Caco-2 (cell line): ENCODE measurements at places on chromosomes 4 and X. TPM values are rescaled to one million over a fixed set of nuclear protein-coding genes. Genes with fewer than 3 reads are reported as not detected.

GRCh38 chrX:24343719-24344118 lies 16.7 kb upstream of the SUPT20HL1 start:
- 0 out of 2 replicates have a peak, but pooled peaks cover 3% of the 10 kb centered on the region for H3K4me1 ChIP-seq
- H3K4me3 ChIP-seq: no peak overlapping the region
- H3K36me3 ChIP-seq: no peaks in the 10 kb centered on the region
- H3K27ac ChIP-seq: no peak overlapping the region
- DNase-seq: no peak

DNA sequence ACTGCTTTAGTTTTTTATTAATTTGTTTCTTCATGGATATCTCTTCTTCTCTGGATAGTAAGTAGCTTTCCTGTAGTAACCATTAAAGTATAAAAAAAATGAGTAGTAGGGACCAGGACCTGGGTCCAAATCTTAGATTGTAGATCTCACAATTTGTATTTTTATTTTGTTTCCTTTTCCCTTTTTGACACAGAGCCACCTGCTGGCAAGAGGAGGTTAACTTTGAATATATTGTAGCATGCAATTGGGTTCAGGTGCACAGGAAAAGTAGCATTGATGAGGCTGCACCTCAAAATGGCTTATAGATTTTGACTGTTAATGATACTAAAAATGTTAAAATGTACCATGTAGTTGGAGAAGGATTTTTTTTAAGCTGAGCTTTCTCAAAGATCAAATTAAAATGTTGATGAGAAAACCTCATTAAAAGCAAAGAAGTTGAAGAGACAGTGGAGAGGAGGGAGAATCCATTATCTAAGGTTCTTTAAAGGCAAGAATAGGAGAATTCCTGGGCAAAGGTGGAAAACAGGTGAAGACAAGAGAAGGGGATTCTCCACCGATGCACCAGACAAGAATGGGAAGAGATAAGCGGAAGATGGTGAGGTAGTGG lies 48.3 kb upstream of the HPGDS start:
- no peak overlapping the region for H3K27ac ChIP-seq
- H3K27me3 ChIP-seq: no peaks in the 10 kb centered on the region
- no peaks in the 10 kb centered on the region for H3K4me1 ChIP-seq
- no peaks in the 10 kb centered on the region for H3K36me3 ChIP-seq
- DNase-seq: peak; percentile 30

SSX7 gene
- not detected in 2 replicates for total RNA-seq

DNA sequence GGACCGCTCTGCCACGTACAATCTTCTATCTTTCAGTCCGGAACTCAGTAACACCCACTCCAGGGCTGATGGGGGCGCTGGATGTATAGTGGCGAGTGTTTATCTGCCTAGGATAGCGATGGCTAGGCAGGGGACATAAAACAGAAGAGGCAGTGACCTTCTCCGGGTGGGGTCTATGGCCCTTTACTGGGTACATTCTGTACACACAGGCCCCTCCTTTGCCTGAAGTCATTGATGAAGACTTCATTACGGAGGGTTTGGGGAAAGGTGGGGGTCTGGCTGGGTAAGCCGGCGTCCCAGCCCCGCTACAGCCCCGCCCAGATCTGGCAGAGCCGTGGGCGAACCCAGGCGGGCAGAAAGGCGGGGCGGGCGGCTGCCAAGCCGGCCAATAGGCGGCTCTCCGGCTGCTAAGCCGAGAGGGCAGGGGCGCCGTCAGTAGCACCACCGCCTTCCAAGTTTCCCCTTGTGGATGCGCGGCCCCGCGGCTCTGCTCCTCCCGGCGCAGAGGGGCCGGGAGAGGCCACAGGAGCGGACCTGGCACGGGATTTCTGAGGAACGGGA lies at the start of gene CHST7:
TSS of gene CHST7 (plus strand) at position 435 of the 561 bp plus-strand sequence. CDS start 167 bp downstream, outside the sequence.
- no peaks in the 10 kb centered on the region for H3K27me3 ChIP-seq
- peak within 1 kb of the TSS; percentile 71 for H3K4me3 ChIP-seq
- DNase-seq: peak; percentile 72
- H3K36me3 ChIP-seq: no peaks in the 10 kb centered on the region
- H3K27ac ChIP-seq: peak within 1 kb of the TSS; percentile 57
